ENCODE measurements at places on chromosomes 16 and 17.

- no peak for DNase-seq
Observed at GRCh38 chr16:86303787-86304678, 206.3 kb upstream of the FOXF1 start.

DNA sequence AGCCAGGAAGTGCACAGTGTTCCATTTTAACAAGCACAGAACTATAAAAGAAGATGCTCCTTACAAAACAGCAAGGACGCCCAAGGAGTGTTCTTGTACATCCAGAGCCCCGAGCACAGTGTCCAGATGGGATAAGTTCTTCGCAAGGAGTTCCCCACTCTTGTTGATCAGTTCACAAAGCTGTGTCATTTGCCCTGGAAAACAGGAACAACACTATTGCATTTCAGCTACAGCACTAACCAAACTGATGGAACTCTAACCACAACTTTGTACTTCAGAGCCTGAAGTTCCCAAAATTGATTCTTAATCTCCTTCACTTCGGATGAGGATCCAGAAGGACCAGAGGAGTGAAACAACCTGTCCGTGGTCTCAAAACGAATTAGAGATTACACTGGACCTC, 5.1 kb downstream of the COPS3 start:
- DNase-seq: no peak

DNA sequence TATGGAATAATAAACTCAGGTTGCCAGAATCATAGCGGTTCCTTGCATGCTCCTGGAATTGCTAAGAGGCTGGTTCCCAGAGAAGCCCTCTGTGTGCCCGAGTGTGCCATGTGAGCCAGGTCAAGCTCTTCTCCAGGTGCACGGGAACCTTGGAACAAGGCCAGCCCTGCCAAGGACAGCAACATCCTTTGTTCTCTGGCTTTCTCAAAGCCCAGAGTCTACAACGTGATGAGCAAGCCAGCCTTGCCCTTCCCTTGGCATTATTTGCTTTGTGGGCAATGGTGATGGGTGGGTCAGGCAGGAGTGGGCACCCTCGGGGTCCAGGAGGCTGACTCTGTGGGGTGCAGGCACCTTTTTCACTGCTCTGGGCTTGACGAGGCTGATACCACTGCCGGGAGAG, 14.2 kb upstream of the SEC14L1 start:
- no peak for DNase-seq

GRCh38 chr17:4898927-4899326, 409 bp upstream of the C17orf107 start:
- DNase-seq: no peak

GRCh38 chr17:35489944-35490343, 41.4 kb upstream of the SLFN13 start:
- DNase-seq: no peak

GRCh38 chr16:75938818-75939217, 212.5 kb upstream of the CPHXL start:
- DNase-seq: no peak

DNA sequence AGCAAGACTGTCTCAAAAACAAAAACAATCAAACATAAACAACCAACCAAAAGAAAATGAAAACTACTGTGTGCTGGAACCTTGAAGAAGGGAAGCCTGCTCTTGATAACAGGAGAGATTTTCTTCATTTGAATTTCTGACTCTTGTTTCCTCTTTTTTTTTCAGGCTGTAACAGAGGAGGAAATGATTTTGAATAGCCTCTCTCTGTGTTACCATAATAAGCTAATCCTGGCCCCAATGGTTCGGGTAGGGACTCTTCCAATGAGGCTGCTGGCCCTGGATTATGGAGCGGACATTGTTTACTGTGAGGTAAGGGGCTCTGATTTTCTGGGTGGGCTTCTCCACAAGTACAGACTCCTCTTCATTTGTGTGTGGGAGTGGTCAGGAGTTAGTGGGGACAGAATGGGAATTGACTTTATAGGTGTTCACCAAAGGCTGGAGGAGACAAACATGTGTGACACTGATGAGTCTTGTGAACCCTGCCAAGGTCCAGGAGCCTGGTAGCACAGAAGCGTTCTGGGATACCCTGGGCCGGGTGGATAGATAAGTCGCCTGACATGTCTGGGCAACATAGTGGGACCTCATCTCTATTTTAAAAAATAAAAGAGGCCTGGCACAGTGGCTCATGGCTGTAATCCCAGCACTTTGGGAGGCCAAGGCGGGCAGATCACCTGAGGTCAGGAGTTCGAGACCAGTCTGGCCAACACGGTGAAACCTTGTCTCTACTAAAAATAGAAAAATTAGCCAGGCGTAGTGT, 14.9 kb downstream of the DUS2 start:
- no peak for DNase-seq

GRCh38 chr17:58691701-58692238, at the start of gene TEX14:
TEX14 (minus strand) TSS chr17:58692045; CDS start chr17:58652001, 40,044 bp downstream.
- DNase-seq: no peak

DNA sequence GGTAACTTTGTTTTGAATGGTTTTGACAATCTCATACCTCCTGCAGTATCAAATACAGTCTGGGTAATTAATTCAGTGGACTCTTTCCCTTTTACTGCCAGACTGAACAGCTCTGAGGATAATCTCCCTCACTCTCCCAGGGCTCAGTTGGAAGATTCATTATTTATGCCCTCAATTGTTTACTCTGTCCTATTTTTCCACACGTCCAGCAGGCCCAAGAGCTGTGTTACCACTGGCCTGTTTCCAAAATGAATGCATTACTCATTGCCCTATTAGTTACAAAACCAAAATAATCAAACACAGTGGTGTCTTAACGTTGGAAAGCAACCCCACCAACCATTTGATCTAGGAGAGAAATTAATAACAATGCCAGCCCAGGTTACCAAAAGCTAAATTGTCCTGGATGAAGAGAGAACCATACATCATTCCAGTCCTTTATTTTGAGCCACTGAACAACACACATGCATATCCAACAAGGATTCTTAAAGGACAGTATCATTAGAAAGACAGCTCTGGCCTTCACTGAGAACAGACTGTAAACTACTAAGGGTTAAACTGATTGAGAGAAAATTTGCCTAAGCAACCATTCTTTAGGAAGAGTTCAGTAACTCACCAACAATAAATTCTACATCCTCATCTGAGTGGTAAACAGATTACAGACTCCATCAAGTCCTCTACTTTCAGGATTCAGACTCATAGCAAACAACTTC, 34.5 kb downstream of the FAM222B start:
- no peak for DNase-seq

DNA sequence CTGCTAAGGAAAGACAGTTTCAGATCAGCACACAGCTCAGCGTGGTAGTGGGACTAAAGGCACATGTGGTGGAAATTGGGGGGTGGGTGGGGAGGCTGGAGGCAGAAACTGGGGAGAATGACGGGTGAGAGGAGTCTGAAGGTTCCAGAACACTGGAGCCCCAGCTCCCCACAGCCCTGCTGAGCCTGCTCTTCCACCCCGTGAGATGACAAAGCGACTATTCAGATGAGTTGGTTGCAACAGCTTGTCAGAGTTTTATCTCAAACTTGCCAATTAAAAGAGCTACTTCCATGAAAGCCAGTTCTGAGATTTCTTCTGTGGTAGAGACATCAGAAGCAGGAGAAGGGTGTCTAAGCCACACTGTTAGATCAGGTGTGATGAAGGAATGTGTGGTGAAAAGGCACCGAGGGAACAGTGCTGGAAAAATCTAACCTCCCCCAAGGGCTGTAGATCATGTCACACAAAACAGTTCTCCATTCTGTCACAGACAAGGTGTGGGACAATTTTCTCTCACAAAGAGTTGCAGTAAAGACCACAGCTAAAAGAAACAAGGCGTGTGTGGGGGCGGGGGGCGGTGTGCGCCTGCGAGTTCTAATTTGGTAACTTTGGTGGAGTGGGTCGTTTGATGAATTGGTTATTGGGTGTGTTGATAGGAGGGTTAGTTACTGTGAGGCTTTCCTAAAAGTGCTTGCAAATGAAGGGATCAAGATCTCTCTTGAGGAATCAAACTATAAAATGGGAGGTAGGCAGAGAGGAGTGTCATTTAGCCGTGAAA, 39.0 kb downstream of the CCDC182 start:
- no peak for DNase-seq

DNA sequence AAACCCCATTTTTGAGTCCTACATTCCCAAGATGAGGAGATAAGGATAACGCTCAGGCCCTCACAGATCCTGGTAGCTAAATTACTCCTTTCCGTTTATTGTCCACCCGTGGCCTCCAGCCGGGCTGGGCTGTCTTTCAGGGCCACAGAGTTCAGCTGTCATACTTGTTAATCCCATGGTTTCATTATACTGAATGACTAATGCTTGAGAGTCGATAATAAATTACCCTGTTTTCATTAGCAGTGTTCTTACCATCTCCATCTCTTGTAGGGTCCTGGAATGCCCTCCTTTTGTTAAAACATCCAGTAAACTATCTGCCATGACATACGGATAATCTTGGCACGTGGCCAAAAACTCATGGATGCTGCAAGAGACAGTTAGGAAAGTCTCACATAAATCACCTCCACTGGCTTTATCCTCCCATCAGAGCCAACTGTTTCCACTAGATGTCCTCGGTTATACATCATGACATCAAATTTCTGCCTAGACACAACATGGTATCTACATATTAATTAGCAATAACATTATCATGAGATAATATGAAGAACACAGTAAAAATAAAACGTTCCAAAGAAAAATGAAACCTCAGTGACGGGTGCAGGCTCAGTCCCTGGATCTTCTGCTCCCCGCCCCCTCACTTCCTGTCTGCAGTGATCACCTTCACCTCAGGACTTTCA, 45.3 kb downstream of the BRD7 start:
- DNase-seq: no peak

DNA sequence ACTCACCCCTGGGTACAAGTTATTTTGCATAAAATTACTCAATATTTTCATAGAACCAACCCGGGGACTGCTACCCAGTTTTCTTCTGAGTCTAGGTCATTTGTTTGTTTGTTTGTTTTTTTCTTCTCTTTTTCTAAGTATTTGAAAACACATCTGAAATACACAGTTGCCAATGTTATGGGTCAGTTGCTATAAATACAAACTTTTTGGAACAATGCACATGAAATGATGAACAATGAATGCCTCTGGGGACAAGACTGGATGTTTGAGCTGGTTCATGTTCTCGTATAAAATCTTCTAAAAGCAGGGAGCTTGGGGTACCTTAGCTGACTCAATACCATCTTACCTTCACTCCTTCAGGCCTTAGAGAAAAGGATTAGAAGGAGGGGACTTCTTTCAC, 30.5 kb downstream of the TMEM238L start:
- DNase-seq: no peak

GRCh38 chr16:68954911-68955635, 111.7 kb downstream of the TANGO6 start:
- DNase-seq: peak; percentile 20

DNA sequence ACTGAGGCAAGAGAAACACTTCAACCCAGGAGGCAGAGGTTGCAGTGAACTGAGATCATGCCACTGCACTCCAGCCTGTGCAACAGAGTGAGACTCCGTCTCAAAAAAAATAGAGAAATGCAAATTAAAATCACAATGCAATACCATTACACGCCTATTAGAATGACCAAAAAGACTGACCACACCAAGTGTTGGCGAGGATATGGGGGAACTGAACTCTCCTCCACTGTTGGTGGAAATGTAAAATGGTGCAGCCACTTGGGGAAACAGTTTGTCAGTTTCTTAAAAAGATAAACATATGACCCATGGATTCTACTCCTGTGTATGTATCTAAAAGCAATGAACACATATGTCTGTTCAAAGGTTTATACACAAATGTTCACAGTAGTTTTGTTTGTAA, 204.8 kb downstream of the MRTFB start:
- DNase-seq: no peak

DNA sequence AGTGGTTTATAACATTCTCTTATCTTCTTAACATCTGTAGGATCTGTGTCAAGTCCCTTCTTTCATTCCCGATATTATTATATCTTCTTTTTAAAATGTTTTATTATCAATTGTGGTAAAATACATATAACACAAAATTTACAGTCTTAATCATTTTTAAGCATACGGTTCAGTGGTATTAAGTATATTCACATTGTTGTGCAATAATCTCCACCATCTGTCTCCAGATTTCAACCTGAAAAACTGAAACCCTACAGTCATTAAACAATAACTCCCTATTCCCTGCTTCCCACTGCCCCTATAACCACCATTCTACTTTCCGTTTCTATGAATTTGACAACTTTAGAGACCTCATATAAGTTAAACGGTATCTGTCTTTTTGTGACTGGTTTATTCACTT, 45.5 kb downstream of the CEP112 start:
- DNase-seq: no peak

- DNase-seq: peak; percentile 14
Observed at GRCh38 chr17:34199932-34200534, 55.1 kb upstream of the CCL2 start.

DNA sequence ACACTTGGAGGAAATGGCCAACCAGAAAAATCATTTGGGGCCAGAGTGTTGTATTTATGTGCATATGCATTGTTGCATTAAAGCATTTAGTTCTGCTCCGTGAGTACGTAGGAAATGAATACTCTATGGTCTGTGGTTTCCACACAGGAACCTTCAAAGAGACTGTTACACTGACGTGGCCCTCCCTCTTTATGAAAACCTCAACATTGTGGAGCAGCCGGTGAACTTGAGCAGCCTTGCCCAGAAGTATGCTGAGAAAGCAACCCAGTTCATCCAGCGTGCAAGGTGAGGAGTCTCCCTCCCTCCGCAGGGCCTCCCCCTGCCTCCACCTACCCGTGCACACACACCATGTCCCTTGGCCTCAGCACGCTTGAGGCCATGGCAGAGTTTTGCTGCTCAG, 65.2 kb downstream of the ARSG start:
- DNase-seq: no peak

GRCh38 chr16:88013091-88013609, 61.9 kb downstream of the BANP start:
- no peak for DNase-seq

DNA sequence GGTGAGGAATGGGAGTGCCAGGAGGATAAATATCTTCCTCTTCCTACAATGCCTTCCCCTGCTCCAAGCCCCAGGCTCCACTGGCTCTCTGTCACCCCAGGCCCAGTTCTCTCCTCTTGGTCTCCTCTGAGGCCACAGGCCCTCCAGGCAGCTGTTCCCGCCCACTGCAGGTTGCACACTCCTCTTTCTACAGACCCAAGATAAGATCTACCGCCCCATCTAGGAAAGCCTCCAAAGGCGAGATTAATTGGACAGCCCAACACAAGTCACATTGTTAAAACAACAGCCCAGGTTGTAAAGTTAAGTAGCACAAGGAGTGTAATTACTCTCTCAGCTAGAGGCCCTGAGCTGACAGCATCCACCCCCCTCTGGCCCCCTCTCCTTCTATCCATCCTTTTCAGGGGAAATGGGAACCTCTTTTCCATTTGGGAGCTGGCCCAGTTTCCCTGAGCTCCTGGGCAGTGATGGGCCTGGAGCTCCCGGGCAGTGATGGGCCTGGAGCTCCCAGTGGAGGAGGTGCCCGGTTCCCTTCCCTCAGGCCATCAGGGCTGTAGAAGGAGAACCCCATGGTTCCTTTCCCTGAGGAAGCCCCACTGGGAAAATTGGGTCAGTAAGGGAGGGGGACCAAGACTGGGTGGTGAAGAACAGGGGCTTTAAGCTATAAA, 7.3 kb downstream of the DLX4 start:
- DNase-seq: no peak

DNA sequence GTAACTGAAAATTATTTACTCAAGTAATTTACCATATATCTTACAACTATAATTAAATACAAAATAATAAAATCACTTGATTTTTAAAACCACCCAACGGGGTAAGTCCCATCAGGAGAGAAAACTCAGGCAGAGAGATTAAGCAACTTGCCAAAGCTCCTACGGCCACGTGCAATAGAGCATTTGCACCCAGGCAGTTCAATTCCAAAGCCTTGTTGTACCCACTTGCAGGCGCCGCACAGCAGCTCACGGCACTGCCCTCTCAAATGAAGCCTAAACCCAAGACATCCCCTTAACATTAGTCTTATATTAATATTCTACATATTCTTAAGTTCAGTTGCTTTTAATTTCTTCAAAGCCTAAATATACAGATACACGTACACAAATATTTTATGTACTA, 75.7 kb downstream of the SPAG9 start:
- DNase-seq: no peak
